ENCODE measurements at places on chromosomes 5 and 9. TPM values are rescaled to one million over a fixed set of nuclear protein-coding genes. Genes with fewer than 3 reads are reported as not detected.
A peak's percentile ranks its signal among the peaks of the same experiment; 100 is the strongest.

GRCh38 chr5:33268374-33268773 is 172.4 kb upstream of the TARS1 start:
- no peaks in the 10 kb centered on the region for H3K27me3 ChIP-seq
- H3K4me3 ChIP-seq: no peak overlapping the region
- H3K4me1 ChIP-seq: peaks cover 4% of the 10 kb centered on the region
- H3K27ac ChIP-seq: no peak overlapping the region

DNA sequence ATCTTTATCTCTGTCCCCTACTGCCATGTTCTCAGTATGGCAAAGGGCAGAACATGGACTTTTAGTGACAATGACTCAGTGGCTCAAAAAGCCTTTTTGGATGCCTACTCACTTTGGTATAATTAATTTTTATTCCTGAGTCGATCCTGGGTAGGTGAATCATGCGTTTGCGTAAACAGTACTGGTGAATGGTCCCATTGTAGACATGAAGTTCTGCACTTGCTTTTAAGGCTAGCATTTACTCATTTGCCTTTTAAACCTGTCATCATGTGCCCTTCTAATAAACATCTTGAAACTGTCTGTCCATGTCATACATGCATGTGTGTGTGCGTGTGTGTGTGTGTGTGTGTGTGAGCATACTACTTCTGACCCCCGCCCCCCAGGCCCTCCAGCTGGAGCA is 223.0 kb downstream of the AUH start:
- no peak for DNase-seq
- no peak overlapping the region for H3K4me3 ChIP-seq
- no peak overlapping the region for H3K27ac ChIP-seq
- no peaks in the 10 kb centered on the region for H3K27me3 ChIP-seq
- H3K4me1 ChIP-seq: no peaks in the 10 kb centered on the region

- H3K4me3 ChIP-seq: no peak overlapping the region
- no peak for DNase-seq
- no peaks in the 10 kb centered on the region for H3K27me3 ChIP-seq
- H3K36me3 ChIP-seq: peaks cover 3% of the 10 kb centered on the region
- no peaks in the 10 kb centered on the region for H3K4me1 ChIP-seq
These were observed 81.7 kb upstream of the CPEB4 start for GRCh38 chr5:173806270-173807035.

DNA sequence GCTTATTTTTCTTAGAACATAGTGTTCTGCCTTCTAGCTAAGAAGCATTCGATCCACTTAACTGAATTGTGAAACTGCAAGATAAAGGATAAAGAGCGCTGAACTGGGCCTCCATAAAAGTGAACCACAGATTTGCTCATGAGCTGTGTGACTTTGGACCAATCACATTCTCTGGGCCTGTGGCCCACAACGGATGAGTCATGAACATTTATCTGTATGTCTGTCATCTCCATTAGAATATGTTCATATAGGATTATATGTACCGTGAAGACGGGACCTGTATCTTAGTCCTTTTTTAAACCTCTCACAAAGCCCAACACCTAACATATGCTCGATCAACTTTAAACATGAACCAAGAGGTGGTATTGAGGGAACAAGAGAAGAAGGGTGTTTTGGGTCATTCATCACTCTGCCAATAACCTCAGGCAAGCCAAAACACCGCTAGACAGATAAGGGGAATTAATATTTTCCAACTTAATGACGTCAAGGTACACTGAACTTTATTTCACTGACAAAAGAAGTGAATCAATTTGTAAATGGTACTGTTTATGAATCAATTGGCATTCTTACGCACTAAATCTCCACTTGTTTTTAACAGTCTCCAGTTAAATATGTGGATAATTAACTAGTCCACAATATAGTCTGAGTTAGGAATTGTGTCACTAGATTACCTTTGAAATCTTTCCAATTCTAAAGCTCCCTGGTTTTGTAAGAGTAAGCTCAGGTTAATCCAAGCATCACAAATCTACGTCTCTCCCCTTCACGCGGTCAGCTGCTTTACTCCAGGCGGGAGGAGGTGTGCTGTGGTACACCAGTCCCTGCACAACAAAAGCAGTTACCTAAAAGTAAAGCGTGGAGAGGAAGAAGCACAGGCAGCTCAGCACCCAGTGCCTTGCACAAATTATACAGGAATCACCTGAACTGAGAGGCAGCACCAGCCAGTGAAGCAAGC is 1.6 kb downstream of the TMEM245 start:
- peaks cover 48% of the 10 kb centered on the region for H3K4me1 ChIP-seq
- H3K27ac ChIP-seq: peak overlapping the region; percentile 79
- peaks cover 2% of the 10 kb centered on the region for H3K36me3 ChIP-seq

DNA sequence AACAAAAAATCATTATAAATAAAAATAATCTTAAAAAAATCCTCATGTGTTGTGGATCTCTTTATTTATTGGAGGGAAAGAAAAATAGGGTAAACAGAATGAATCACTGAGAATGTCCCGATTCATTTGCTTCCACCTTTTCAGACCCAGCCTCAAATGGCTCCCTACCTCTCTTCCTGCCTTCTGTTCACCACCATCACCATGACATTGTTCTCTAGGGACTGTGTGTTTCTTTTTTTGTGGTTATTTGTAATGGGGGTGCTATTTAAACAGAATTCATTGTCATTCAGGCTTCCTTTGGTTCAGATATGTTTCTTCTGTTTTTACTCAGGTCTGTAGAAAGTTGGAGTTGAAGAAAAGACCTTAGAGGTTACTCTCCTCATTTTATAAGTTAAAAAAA is 198.2 kb downstream of the KIF4B start:
- H3K4me3 ChIP-seq: no peak overlapping the region
- no peak overlapping the region for H3K27ac ChIP-seq
- peaks cover 2% of the 10 kb centered on the region for H3K27me3 ChIP-seq
- H3K36me3 ChIP-seq: no peaks in the 10 kb centered on the region
- no peak for DNase-seq

DNA sequence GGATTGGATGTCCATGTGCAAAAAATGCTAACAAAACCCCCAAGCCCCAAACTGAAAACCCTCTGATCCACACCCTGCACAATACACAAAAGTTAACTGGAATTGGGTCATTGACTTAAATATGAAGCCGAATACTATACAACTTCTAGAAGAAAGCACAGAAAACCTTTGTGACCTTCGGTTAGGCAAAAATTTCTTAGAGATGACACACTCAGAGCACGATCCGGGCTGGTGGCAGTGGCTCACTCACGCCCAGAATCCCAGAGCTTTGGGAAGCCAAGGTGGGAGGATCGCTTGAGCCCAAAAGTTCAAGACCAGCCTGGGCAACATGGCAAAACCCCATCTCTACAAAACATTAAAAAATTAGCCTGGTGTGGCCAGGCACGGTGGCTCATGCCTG is 1.8 kb upstream of the DIPK1B start:
- peaks cover 6% of the 10 kb centered on the region for H3K27me3 ChIP-seq
- DNase-seq: no peak
- peaks cover 11% of the 10 kb centered on the region for H3K4me1 ChIP-seq
- peak overlapping the region; percentile 89 for H3K4me3 ChIP-seq
- no peak overlapping the region for H3K27ac ChIP-seq

DNA sequence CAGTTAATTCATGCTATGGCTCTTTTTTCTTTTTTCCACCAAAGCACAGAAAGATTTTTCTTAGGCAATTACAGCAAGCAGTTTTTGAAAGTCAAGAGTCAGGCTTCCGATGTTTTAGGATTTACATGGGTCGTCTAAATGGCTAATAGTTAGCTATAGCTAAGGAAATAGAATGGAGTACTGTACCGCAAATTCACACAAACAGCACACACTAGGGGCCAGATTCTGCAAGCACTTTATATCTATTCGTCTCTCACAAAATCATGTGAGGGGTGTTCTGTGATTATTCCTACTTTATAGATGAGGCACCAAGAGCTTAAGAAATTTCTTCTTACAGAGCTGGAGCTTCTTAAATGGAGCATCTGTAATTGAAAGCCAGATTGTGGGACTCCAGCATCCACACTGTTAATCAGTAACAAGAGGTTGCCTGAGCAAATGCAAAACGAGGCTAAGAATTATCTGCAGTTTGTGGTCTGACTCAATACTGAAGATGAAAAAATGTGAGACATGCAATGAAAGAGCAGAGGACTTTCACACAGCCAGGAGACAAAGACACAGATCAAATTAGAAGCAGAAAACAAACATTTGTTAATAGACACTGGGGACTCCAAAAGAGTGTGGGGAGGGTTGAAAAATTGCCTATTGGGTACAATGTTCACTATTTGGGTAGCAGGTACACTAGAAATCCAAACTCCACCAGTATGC is 62.7 kb upstream of the CTXN3 start:
- H3K4me3 ChIP-seq: no peak overlapping the region
- no peaks in the 10 kb centered on the region for H3K36me3 ChIP-seq
- H3K4me1 ChIP-seq: peaks cover 6% of the 10 kb centered on the region
- no peaks in the 10 kb centered on the region for H3K27me3 ChIP-seq

- no peaks in the 10 kb centered on the region for H3K27me3 ChIP-seq
- H3K27ac ChIP-seq: peak overlapping the region; percentile 32
- no peaks in the 10 kb centered on the region for H3K36me3 ChIP-seq
- no peak for DNase-seq
- no peak overlapping the region for H3K4me3 ChIP-seq
These were observed 102.4 kb downstream of the ZNF354C start for GRCh38 chr5:179162351-179163235.

SETX gene
- total RNA-seq: 43.8 TPM

LRRTM2 gene
- total RNA-seq: 1.3 TPM

All from neural crest cell (in vitro differentiated cells).